Inflammatory macrophage treated with lipopolysaccharide for 1 hour (primary cell): ENCODE measurements at places on chromosomes 1 and 21.

- no peak for DNase-seq
Measured at GRCh38 chr1:99271249-99271648, 7.0 kb downstream of the PLPPR4 start.

GRCh38 chr1:187641015-187641414, 812.3 kb downstream of the PLA2G4A start:
- DNase-seq = no peak

DNA sequence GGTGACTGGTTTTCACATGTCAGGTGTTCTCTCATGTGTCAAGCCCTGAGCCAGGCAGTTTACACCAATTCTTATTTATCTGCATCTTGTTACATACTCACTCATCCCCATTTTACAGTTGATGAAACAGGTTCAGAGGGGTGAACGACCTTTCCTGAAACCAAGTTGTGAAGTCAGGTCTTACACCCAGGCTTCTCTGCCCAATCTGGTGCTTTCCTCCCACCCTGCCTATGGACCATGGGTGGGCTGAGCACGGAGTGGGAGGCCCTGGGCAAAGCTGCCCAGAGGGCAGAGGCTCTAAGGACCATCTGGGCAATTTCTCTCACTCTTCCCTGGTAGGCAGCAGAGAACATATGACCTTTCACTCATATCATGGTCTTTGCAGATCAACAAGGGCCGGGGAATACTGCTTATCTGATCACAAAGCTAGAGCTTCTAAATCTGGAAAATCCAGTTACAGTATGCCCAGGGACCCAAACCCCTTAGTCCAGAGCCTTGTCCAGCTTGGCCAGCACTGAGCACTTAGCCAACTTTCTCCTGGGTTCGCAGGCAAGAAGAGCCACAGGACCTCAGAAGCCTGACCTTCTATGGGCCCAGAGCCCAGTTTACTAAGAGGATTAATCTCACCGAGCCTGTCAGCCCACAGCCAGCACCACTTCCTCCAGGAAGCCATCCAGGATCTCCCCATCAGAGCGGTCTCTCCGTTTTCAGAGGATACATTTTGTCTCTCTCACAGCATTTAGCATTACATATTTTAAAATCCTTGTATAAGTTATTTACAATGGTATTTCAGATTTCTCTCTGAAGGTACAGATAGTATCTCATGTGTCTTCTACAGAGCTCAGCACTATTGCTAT, 16.0 kb upstream of the TTC39A start:
- DNase-seq = no peak

GRCh38 chr1:238492271-238492670, 601.5 kb upstream of the ZP4 start:
- no peak for DNase-seq

DNA sequence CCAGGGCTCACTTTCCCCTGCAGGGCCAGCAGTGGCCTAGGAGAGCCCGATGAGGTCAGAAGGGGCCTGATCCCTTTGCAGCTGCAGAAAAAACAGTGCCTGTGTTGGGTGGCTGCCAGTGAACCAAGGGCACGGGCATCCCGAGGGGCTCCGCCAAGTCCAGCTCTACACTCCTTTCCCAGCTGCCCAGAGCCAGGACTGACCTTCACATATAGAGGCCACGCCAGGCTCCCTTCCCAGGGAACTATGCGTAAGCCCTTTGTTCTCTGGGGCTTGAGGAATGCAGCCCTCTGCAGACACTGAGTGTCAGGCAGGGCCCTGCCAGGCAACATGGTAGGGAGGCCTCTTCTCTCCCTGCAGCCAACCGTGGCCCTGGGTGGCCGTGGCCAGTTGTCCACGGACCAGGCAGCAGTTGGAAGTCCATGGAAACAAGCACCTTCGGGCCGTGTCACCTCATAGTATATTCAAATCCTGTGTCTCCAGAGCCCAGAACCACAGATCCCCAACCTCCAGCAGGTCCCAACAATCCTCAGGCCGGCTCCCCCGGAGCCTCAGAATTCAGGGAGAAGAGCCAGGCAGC, 194.0 kb downstream of the NPHP4 start:
- DNase-seq = no peak

GRCh38 chr1:62962901-62963776, 179.2 kb downstream of the ATG4C start:
- peak; percentile 8 for DNase-seq

- no peak for DNase-seq
Measured at GRCh38 chr1:24920533-24920925, 9.5 kb downstream of the RUNX3 start.

DNA sequence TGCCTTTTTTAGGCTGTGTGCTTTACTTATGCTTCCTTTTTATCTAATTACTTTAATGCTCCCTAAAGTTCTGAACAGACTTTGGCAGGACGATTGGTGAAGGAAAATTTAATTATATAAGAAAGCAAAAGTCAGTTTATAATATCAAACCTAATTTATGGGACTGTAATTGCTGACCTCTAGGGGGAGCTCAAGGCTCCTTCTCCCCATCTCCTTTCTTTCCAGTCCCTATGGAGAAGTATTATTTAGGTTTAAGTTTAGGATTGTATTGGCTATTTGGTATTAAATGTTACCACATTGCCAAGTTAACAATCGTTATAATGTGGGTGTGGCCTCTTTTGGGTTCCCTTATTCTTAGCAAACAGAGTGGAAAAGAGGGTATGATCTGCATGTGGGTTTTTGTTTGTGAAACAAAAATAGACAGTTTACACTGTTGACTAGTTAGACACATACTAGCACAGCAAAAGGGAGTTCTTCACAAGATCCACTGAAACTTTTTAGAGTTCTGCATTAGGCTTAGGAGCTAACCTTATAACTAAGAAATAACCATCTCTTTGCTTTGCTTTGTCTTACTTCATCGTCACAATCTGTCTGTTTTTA, 48.2 kb upstream of the TNFSF4 start:
- DNase-seq = peak; percentile 39

DNA sequence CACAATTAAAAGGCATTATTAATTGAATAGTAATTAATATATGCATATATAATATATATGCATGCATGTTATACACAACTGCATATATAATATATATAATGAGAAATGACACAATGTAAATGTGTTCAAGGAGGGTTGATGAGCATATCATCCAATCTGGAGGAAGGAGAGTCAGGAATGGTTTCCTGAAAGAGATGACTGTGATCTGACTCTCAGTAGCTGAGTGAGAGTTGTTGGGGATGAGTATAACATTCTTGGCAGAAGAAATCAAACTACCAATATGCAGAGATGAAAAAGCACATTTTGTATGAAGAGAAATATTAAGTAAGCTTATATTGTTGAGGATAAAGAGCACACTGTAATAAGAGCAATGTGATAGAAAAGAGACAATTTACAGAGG, 37.3 kb downstream of the F13B start:
- DNase-seq = no peak

- no peak for DNase-seq
Measured at GRCh38 chr21:31383770-31384169, 39.7 kb upstream of the TIAM1 start.

GRCh38 chr1:47558601-47559593, 121.1 kb downstream of the FOXD2 start:
- DNase-seq = no peak

DNA sequence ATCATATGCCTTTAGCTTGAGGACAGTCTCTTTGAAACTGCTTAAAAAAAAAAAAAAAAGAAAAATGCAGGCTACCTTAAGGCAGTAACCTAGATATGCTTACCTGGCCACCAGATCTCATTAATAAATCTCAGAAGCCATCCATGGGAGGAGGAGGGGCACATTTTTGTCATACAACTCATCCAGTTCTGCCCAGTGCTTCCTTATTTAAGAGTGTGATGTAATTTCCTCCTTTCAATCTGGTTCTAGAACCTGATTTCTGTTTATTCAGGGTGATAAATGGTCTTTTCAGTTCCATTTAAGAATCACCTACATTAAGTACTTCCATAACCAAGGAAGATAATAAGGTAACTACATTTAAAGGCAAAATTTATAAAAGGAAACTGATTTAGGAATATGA, 6.1 kb downstream of the ERRFI1 start:
- peak; percentile 58 for DNase-seq

GRCh38 chr1:87333692-87334347, 5.1 kb downstream of the LMO4 start:
- no peak for DNase-seq

- no peak for DNase-seq
Measured at GRCh38 chr1:243568793-243569192, 281.2 kb downstream of the AKT3 start.

DNA sequence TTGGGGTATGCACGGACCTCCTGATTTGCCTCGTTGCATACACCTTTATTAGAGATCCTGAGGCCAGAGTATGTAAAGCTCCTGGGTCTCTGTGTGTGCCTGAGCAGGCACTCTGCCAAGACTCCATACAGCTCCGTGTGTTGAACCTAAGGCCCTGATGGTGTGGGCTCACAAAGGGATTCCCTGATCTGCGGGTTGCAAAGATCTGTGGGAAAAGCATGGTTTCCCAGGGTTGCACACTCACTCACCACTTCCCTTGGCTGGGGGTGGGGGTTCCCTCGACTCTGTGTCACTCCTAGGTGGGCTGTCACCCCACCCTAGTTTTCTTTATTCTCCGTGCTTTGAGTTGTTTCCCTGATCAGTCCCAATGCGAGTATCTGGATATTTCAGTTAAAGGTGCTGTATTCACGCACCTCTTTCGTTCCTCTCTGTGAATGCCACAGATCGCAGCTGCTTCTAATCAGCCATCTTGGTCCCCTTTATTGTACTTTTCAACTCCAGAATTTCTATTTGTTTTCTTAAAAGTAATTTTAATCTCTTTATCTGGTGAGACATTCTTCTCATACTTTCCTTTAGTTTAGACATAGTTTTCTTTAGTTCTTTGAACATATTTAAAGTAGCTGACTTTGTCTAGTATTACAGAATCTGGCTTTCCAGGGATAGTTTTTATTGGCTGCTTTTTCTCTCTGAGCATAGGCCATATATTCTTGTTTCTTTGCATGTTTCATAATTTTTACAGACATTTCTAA, 39.0 kb upstream of the F3 start:
- no peak for DNase-seq

DNA sequence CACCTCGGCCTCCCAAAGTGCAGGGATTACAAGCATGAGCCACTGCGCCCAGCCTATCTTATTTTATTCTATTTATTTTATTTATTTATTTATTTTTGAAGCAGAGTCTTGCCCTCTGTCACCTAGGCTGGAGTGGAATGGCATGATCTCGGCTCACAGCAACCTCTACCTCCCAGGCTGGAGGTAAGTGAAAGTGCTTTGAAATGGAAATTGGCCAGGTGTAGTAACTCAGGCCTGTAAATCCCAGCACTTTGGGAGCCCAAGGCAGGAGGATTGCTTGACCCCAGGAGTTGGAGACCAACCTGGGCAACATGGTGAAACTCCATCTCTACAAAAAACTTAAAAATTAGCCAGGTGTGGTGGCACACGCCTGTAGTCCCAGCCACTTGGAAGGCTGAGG, 5.1 kb upstream of the DSTYK start:
- no peak for DNase-seq

DNA sequence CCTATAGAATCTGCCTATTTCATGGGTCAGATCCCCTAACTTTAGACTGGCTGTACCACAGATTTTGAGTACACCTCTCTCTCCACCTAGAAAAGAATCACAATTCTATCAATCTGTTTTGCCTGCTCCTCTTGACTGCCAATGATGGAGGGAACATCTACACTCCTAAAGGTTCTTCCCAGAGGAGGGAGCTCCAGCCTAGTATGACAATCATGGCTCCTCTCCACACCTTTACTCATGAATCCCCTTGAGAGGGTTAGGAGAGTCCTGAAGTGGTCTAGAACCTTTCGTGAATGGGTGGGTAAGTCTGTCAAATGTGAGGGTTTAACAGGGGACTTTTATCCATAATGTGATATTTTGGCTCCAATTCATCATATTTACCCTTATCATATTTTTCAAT, 48.0 kb downstream of the DNAI4 start:
- no peak for DNase-seq

GRCh38 chr1:93629101-93630059, 52.3 kb downstream of the BCAR3 start:
- DNase-seq = peak; percentile 85

DNA sequence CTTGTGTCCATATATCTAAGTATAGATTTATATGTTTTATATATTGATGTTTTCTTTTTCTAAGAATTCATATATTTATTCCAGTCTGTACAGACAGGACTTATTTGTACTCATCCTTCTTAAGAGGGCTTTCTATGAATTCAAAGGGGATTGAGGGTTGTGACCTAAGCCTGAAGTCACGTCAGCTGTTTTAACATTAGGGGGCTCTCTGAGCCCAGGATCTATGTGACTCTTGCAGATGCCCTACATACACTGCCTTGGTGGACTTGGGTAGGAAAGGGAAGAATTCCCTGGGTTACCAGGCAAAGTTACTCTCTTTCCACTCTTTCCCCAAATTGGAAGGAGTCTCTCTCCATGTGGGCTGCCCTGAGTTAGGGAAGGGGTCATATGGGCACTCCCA, 283.8 kb upstream of the DAB1 start:
- DNase-seq = no peak

DNA sequence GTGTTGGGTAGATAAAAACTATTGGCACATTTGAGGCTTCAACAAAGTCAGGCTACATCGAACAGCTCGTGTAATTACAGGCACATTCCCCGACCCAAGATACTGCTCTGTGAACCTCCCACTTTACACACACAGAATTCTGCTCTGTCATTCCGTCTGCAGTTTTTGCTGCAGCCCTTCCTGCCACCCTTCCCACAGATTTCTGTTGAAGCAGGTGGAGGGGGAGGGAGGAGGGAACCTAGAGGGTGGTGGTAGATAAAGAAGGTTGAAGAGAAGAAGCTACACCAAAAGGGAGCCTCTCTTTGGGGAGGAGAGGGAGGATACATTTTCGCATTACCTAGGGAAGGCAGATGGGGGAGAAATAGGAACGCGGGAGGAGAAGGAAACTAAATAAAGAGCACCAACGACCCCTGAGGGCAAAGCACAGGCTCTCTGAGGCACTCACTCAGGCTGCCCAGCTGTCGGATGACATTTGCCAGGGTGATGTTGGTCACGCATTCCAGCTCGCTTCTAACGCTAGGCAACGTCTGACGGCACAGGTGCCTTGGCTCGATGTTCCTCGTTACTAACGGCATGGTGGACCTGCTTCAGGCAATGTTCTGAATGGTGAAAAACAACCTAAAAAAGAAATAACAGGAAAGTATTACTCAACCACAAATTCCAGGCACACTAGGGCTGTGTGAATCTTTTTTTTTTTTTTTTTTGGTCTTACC, 36.0 kb downstream of the GPR3 start:
- DNase-seq = no peak

DNA sequence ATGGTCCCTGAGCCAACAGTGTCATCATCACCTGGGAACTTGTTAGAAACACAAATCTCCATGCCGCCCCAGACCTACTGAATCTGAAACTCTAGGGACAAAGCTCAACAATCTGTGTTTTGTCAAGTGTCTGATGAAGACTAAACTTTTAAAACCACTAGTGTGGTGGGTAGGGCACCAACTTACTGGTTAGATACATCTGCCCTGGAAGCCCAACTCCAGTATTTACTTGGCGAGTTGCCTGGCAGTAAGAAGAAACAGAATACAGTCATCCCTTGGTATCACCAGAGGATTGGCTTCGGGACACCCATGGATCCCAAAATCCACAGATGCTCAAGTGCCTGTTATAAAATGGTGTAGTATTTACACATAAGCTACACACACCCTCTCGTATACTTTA, 367.9 kb upstream of the DUSP10 start:
- no peak for DNase-seq
